ENCODE measurements at places on chromosomes 3 and 15.

GRCh38 chr3:112092496-112093179 lies 6.4 kb downstream of the C3orf52 start:
- no peak for DNase-seq

DNA sequence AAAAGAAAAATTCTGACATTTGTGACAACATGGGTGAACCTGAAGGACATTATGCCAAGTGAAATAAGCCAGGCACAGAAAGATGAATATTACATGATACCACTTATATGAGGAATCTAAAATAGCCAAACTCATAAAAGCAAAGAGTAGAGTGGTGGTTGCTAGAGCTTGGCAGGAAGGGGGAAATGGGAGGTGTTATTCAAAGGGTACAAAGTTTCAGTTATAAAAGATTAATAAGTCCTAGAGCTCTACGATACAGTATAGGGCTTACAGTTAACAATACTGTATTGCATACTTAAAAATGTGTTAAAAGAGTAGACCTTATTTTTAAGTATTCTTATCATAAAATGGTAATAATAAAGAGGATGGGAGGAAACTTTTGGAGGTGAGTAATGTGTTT lies 111.6 kb upstream of the NR2E3 start:
- no peak for DNase-seq

DNA sequence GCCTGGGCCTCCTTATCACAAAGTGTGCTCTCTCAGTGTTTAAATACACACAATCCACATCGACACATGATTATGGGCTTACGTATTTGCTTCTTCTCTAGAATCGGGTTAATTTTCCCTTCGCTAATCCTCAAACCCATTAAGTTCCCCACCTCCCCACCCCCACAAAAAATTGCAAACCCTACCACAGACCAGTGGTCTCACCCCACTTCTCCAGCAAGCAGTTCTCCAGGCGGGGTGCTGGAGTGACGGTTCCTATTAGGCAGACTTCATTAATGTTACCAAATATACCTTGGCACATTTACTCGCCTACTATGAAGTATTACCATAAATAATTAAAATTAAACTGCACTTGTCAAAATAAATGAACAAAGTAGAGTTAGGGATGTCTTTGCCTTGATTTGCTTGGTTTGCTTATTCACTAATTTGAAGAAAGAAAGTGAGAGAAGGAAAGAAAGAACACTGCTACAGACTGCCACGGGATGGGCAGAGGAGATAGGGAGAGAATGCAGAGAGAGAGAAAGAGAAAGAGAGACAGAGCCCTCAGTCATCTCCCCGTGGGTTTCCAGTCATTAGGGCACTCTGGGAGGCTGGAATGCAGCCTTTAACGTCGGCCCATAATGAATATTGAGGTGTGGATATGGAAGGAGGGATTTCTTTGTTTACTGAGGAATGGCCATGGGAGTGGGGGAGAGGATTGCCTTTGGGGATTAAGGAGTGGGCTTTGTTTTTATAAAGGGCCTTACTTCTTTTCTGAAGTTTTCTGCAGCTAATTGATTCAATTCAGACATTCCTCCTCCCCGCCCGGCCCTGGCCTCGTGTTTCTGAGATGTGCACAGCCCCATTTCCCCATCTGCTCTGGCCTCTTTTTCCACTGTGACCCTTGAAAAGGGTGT lies 39.7 kb upstream of the POLG start:
- no peak for DNase-seq

GRCh38 chr3:56144805-56145204 lies 323.5 kb downstream of the ERC2 start:
- no peak for DNase-seq

- DNase-seq: no peak
Measured at GRCh38 chr3:136893848-136894443, 31.9 kb downstream of the NCK1 start.

DNA sequence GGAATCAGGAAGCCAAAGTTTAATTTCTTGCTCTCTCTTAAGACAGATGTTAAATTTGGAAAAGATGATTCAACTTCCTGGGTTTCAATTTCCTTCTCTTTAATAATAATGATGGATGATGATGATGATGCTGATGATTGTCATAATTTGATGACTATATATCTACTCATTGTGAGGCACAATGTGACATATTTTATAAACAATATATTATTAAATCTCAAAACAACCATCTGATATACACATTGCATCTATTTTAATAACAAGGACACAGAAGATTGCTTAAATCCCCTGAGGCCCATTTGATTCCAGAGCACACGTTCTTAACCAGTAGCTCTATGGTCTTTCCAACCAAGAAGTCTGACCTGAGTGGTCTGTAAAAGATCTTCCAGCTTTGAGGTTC lies 124.0 kb downstream of the CNTN6 start:
- DNase-seq: no peak

- no peak for DNase-seq
Measured at GRCh38 chr3:187051724-187052366, 87.5 kb downstream of the RPL39L start.

GRCh38 chr15:59647085-59647484 lies 10.2 kb downstream of the GTF2A2 start:
- no peak for DNase-seq

- DNase-seq: no peak
Measured at GRCh38 chr15:45139770-45140169, 10.0 kb downstream of the DUOX1 start.

DNA sequence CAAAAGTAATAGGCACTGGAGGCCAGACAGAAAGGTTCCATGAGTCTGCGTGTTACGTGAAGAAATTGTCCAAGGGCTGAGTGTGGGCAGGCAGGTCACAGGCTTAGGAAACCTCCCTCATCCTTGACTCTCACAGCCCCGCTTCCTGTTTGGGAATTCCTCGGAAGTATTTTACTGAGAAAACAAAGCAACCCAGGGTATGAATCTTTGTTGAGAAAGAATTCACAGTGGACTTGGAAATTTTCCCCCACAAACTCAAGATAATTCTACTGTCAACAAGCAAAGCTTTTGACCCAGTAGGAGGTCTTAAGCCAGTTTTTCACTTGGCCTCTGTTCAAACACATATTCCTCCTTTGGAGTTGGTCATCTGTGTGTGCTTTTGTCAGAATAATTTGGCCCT lies 377.1 kb upstream of the TPM1 start:
- DNase-seq: no peak

DNA sequence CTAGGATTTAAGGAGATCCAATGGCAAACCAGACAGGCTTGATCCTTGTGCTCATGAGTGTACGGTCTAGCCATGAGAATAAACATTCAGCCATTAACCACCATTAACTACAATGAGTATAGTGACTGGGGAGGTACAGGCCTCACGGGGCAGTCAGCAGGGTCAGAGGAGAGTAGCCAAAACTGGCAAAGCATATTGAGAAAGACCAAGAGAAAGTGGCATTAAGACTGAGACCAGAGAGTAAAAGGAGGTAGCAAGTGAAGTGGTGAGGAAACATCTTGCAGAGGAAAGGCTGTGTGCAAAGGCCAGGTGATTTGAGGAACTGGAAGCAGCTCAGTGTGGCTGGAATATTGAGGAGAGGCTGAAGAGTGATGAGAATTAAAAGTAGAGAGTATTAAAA lies 407.2 kb upstream of the LMCD1 start:
- DNase-seq: no peak

- peak; percentile 17 for DNase-seq
Measured at GRCh38 chr3:107106316-107106715, 270.9 kb upstream of the CCDC54 start.

GRCh38 chr3:73452729-73453128 lies 172.0 kb downstream of the PDZRN3 start:
- DNase-seq: no peak

Measured in H54 (cell line).